Glutamatergic neuron (in vitro differentiated cells): ENCODE measurements at places on chromosomes 4 and X. TPM values are rescaled to one million over a fixed set of nuclear protein-coding genes. Genes with fewer than 3 reads are reported as not detected.
A peak's percentile ranks its signal among the peaks of the same experiment; 100 is the strongest.

DNA sequence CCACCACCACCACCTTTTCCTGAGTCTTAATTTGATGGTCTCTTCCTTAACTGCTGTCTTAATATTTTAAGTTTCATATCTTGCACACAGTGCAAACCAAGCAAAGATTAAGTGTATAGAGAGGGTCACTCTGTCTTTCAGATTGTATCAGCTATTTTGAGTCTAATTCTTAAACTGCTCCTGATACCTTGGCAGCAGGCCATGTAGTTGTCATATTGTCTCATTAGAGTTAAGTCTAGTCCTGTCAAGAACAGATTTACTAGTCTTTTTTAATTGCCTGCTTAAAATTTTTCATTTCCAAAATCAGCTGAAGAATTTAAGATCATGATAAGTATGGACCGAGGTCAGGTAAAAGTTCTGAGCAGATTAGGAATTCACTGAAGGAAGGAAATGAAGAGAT lies 51.5 kb downstream of the FHIP1A start:
- no peak for DNase-seq

- DNase-seq, result no peak
These were observed 41.3 kb upstream of the TENM3 start for GRCh38 chr4:182201871-182202270.

DNA sequence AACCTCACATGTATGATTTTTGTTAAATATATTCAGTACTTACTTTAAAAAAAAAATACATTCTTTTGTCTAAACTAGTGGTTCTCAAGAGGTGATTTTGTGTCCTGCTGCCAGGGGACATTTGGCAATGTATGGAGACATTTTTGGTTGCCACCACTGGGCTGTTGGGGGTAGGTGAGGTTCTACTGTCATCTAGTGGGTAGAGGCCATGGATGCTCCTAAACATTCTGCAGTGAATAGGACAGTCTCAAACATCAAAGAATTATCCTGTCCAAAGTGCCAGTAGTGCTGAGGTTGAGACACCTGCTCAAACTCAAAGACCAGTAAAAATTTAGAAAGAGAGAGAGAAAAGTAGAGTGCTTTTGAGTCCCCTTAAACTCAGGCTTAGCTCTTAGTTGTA lies 32.9 kb upstream of the PGM2 start:
- DNase-seq, result no peak

GRCh38 chr4:144674711-144675110 lies 28.8 kb downstream of the HHIP start:
- no peak for DNase-seq

GRCh38 chrX:134236626-134237614 lies at the start of gene CCDC160:
TSS of gene CCDC160 (plus strand) at chrX:134237182. CDS start at chrX:134244801, 7,619 bp downstream.
- peak; percentile 78 for DNase-seq

GRCh38 chrX:11382930-11383329 lies 89.7 kb downstream of the AMELX start:
- no peak for DNase-seq

- DNase-seq, result peak; percentile 72
These were observed at the start of gene INPP4B for GRCh38 chr4:142846108-142846728. TSS of gene INPP4B (minus strand) at chr4:142846301.

DNA sequence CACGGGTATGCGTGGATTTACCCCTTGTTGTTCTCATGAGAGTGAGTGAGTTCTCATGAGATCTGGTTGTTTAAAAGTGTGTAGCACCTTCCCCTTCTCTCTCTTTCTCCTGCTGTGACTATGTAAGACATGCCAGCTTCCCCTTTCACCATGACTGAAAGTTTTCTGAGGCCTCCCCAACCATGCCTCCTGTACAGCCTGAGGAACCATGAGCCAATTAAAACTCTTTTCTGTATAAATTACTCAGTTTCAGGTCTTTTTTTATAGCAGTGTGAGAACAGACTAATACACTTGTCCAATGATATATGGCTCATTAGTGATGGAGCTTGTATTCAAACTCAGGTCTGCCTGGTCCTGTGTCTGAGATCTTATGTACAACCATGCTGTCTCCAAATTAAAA lies 28.5 kb upstream of the RTL3 start:
- no peak for DNase-seq

DNA sequence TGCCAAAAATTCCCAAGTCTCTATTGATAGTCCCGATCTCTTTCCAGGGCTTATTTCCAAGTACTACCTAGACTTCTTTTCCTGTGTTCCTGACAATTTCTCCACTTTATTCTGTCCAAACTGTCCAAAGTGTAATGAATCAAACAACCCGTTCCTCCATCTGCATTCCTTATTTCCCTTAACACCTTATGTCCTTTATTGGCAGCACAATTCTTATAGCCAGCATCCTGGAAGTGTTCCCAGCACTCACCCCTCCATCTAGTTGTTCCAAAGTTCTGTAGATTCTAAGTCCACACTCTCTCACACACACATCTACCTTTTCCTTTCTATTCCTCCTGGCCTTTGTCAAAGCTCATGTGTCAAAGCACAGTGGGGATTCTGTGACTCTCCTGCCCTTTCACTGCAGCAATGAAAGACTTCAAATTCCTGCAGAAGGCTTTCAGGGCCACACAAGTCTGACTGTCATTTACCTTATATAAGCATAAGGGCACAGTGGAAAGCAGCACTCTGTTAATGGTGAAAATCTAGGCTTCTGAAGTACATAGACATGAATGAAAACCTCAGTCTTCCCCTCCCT lies 22.1 kb downstream of the LIMCH1 start:
- no peak for DNase-seq

DNA sequence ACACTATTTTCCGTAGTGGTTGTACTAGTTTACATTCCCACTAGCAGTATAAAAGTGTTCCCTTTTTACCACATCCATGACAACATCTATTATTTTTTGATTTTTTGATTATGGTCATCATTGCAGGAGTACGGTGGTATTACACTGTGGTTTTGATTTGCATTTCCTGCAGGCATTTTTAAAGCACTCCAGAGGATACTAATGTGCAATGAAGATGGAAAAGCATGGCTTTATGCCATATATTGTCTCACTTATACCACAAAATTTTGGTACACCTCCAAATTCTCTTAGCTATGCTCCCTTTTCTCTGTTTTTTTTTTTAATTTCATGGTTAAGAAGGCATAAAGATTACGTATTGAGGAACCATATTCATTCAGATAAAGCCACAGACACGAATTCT lies 35.1 kb upstream of the NPY2R start:
- DNase-seq, result no peak

DNA sequence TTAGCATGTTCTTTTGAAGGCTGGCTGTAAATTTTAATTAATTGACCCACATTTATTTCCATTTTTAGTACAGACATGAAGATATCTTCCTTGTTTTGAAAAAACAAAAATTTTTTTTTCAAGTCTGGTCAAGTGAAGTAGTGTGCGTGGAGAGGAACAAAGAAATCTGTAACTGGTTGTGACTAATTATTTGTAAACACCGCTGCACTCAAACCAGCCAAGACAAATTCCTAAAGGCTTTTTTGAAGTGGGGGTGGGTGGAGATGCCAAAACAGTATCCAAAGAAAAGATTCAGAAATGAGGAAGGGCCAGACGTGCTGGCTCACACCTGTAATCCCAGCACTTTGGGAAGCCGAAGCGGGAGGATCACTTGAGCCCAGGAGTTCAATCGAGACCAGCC lies 88.3 kb downstream of the SHROOM2 start:
- DNase-seq, result no peak

GRCh38 chr4:181874602-181875001 lies 368.6 kb upstream of the TENM3 start:
- no peak for DNase-seq

GRCh38 chrX:66408507-66408906 lies 230.4 kb downstream of the EDA2R start:
- no peak for DNase-seq

- DNase-seq, result no peak
These were observed 2.3 kb downstream of the PLAC8 start for GRCh38 chr4:83112231-83112630.

GRCh38 chrX:95441836-95442235 lies 1242.8 kb upstream of the DIAPH2 start:
- no peak for DNase-seq

DNA sequence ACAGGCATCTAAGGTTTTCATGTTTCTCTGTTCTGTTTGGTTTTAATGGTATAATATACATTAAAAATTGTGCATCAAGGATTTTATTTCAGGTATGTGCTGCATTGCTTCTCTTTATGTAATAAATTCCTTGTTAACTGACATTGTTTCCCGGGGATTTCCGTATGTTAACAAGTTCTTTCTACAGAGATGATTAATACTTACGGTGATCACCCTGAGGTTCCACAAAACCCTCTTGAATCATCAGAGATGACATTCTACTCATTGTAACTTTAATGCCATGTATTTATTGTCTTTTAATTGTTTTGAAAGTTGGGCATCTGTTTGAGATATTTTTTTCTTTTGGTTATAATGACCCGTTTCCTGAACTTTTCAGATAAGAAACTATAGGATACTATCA lies 37.5 kb downstream of the ARHGAP10 start:
- no peak for DNase-seq

GRCh38 chr4:188300385-188300784 lies 161.1 kb downstream of the TRIML1 start:
- DNase-seq, result no peak

GRCh38 chrX:72001906-72002305 lies 91.3 kb downstream of the NHSL2 start:
- no peak for DNase-seq

- DNase-seq, result no peak
These were observed 6.6 kb downstream of the ANKRD17 start for GRCh38 chr4:73252001-73252400.

DNA sequence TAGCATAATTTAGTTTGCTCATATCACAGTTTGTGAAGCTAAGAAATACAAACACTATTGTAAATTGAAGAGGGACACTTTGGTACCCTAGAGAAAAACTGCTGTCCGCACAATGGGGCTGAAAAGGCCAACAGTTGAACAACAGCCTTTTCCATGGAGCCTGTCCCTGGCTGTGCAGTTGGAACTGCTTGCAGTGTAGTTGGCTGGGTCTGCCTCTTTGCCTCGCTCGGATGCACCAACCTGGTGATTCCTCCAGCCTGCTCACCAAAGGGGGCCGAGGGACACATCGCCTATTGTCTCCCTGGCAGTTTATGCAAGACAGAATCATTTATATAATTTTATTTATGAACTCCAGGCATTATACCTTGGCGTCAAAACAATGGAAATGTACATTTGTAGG lies 16.5 kb upstream of the GALNT7 start:
- no peak for DNase-seq

GRCh38 chr4:14289708-14290107 lies 662.2 kb upstream of the BOD1L1 start:
- DNase-seq, result no peak

DNA sequence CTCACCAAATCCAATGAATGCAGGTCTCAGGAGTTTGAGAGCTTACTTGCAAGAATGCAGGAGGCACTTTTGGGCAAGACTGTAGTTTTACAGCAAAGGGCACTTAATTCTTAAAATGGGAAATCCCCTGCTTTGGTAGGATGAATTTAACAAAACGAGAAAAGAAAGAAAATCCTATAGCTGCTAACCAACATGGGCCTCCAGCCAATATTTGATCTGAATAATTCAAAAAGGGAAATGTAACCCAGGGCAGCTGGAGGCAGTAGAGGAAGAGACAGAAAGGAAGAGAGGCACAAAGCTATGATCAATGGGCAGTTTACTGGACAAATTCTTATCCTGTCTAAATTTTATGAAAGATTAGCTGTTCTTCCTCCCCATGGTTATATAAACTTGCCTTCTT lies 142.3 kb downstream of the SH3KBP1 start:
- DNase-seq, result no peak

GRCh38 chrX:15680401-15680800 lies 15.8 kb upstream of the CLTRN start:
- no peak for DNase-seq

DNA sequence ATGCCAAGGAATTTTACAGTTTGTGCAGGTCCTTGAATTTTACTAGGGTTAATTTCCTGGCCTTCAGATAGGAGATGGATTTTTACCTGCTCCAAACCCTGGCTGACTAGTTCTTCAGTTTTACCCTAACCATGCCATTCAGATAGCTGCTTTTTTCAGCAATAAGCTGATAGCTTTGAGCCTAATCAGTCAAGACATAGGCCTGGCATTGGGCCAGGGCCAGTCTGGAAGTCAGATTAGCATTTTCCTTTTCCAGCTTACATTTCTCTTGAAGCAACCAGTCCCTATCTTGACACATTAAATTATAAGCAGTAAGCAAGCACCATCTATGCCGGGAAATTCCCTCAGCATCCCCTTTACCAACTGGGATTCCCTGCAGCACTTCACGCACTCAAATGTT lies 177.1 kb downstream of the ADGRA3 start:
- DNase-seq, result no peak

- DNase-seq, result no peak
These were observed 626.5 kb upstream of the CPEB2 start for GRCh38 chr4:14375816-14376215.

- peak; percentile 39 for DNase-seq
These were observed at the start of gene ADGRG2 for GRCh38 chrX:19121898-19122640. TSS of gene ADGRG2 (minus strand) at chrX:19122468. CDS start at chrX:19068834, 53,634 bp downstream.

DNA sequence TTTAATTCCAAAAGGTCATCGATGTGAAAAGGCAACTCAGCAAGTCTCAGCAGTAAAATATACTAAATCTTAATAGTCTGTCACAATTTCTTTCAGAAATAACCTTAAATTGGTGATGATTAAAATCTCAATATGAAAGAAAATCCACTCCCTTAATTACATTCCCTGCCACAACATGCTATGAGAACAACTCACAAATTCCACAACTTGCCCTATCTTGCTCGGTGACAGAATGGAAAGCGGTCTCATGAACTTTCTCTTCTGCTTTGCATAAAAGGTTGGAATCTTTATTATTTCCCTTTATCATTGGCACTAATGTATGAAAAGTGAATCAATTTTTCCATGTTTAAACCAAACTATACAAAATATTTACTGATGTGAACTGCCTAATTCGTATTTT lies 380.8 kb downstream of the TMA16 start:
- no peak for DNase-seq

DNA sequence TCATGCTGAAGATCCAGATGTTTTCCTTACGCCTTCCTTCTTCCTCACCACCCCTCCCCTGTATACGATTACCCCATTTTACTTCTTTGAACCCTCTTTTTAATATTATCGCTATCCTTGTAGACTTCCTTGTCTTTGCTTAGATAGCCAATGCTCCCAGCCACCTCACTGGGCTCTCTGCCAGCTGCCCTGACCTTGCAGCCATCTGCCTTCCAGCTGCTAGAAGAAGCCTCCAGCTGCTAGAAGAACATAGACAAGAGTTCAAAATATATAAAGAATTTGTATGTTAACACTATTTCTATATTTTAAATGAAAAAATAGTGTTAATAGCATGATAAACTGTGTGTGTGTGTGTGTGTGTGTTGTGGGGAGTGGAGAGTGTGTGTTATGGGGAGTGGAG lies 374.7 kb downstream of the ANKRD50 start:
- DNase-seq, result peak; percentile 24

Gene HTN3
- not detected for total RNA-seq

Gene SUPT20HL1
- total RNA-seq, result not detected

Gene GPR78
- total RNA-seq, result 0.17 TPM

Gene ADH7
- total RNA-seq, result not detected

Gene YTHDC1
- 114 TPM for total RNA-seq

Gene SLC26A1
- 0.54 TPM for total RNA-seq

Gene ITM2A
- total RNA-seq, result 5.8 TPM

Gene USO1
- 32.5 TPM for total RNA-seq

Gene FRAS1
- 18.7 TPM for total RNA-seq

Gene AMBN
- not detected for total RNA-seq

Gene BEX5
- 3.6 TPM for total RNA-seq

Gene RRH
- total RNA-seq, result 0.29 TPM

Gene DDX53
- total RNA-seq, result not detected

Gene GPR143
- total RNA-seq, result not detected

Gene CCDC149
- total RNA-seq, result 5.2 TPM

Gene MTCP1
- total RNA-seq, result 9.5 TPM

Gene IDUA
- 20.3 TPM for total RNA-seq

Gene FRMPD4
- total RNA-seq, result 6.2 TPM

Gene TEC
- total RNA-seq, result 0.37 TPM
